ENCODE measurements at places on chromosomes 2 and 18.

DNA sequence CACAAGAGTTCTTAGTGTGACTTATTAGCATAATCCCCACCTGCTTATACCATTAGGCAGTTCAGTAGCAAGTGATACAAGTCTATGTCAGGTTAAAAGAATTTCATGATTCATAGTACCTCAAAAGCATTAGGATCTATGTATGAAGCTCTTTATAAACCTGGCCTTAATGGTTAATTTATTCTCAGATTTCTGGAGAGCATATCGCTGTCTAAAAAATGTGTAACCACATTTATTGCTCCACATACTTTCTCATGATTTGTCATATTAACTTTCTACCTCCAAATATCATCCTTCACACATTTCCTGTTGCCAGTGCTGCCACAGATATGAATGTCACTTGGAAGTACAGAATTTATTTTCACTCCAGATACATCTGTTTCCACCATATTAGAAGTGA is 332.8 kb upstream of the MAP2 start:
- DNase-seq = no peak

DNA sequence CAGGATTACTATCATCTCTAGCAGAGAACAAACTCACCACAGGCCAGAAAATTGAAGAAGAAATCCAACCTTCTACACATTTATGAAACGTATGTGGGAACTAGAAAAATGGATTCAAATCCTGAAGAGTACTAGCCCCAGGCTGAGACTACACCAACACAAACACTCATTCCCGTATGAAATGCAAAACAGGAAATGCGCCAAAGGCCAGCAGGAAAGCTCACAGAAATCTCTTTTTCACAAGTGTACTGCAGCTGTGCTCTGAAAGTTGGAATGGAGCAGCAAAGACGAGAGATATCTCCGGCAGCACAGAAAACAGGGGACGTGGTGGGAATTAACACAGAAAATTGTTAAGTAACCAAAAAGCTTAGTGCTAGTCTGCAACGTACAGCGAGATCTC is 913.5 kb downstream of the TDRD15 start:
- DNase-seq = peak; percentile 89

GRCh38 chr2:233430081-233430480 is 75.8 kb downstream of the DGKD start:
- no peak for DNase-seq

GRCh38 chr2:206108713-206109112 is 22.7 kb upstream of the INO80D start:
- no peak for DNase-seq

- DNase-seq = no peak
Measured at GRCh38 chr2:205904873-205905272, 181.1 kb downstream of the INO80D start.

- DNase-seq = no peak
Measured at GRCh38 chr2:103265521-103265920, 503.7 kb downstream of the TMEM182 start.

- no peak for DNase-seq
Measured at GRCh38 chr2:174585657-174586252, 11.8 kb downstream of the WIPF1 start.

- DNase-seq = no peak
Measured at GRCh38 chr2:176514805-176515500, 245.7 kb downstream of the MTX2 start.

DNA sequence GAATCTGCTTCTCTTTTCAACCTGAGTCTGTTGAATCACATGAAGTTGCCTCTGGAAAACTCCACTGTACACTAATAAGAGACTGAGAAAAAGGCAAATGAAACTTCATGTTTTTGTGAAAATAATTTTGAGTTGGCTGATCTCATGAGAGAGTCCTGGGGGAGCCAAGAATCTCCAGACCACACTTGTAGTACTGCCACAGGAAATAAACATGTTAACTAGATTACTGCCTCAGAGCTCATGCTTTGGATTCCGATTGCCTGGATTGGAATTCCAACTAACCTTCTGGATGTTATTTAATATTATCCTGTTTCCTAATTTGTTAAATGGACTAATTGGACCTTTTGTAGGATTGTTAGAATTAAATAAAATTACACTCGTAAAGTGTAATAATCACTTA is 25.2 kb downstream of the NUP35 start:
- DNase-seq = peak; percentile 29

DNA sequence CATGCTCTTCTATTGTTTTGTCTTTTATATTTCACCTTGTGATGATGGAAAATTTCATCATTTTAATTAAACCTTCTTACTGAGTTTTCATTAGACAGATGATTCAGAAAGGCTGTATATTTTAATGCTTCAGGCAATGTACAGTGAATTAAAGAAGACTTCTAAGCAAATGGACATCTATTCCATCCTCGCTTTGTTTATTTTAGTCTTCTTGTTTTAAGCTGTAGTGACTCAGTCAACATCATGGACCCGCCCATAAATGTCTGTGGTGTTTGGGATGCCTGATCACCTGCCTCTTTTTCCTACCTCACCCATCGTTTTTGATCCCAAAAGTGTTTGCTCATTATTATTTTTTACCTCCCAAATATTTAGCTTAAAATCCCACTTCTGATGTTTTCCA is 43.1 kb downstream of the KYNU start:
- no peak for DNase-seq

GRCh38 chr18:22468554-22468891 is 50.8 kb upstream of the CTAGE1 start:
- no peak for DNase-seq

- no peak for DNase-seq
Measured at GRCh38 chr18:34844732-34845459, 134.8 kb downstream of the DTNA start.

- no peak for DNase-seq
Measured at GRCh38 chr18:37617623-37618022, 52.0 kb upstream of the CELF4 start.

DNA sequence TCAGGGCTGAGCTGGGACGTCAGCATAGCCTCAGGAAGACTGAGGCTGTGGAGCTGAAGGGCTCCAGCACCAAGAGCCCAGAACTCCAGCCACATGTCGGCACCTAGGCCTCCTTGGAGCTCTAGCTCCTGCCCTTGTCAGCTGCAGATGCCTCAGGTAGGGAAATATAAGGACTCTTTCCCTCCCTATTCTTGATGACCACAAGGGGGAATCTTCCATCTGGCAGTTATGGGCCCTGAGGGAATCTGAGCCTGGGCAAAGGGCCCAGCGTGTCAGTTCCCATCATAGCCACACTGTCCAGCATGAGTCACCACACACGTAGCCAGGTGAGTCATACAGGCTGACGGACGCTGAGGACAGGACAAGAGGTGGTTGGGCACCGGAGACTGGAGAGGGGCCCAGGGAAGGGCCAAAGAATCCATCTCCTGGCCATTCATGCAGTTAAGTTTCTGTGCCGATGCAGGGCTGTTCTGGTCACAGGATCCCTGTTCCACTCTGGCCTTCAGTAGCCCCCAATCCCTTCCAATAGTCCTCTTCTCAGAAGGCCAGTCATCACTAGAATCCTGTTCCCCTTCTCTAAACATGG is 1.8 kb downstream of the MPV17 start:
- peak; percentile 89 for DNase-seq

DNA sequence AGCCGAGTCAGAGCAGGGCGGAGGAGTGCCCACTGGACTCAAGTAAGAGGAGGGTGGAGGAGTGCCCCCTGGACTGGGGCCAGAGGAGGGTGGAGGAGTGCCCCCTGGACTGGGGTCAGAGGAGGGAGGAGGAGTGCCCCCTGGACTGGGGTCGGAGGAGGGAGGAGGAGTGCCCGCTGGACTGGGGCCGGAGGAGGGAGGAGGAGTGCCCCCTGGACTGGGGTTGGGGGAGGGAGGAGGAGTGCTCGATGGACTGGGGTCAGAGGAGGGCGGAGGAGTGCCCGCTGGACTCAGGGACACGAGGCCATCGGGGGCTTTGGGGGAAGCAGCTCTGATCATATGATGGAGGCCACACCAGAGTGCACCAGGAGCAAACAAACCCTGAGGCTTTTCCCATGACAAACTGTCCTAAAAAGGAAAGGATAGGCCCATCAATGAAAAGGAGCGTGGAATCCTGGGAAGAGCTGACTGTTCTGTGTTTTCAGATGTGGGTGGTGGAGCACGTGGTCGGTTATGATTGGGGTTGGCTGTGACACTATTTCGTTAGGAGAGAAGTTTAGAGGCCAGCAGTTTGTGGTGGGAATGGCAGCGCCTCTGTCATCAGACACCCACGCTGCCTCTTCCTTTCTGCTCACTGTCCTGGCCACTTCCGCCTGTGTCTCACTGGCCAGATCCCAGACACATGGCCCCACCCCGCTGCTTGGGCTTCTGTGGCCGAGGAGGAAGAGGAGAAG is 24.5 kb upstream of the HPCAL1 start:
- DNase-seq = peak; percentile 57

GRCh38 chr2:85215448-85216401 is 82.5 kb downstream of the TCF7L1 start:
- peak; percentile 83 for DNase-seq

DNA sequence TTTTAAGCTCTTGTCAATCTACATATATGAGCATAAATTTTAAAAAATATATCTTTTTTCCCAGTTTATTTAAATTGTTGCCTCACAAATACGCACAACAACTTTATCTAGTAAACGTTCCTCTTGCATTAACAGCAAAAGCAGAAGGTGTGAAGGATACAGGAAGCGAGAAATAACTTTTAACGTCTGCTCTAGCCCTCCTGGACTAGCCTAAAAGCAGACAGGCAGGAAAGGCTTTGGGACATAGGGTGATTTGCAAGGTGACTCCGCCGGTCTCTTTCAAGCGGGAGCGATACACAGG is 434 bp upstream of the DUSP19 start:
- DNase-seq = no peak

GRCh38 chr18:36028859-36029258 is 38.5 kb downstream of the RPRD1A start:
- DNase-seq = no peak

- peak; percentile 87 for DNase-seq
Measured at GRCh38 chr2:43391878-43392215, 165.4 kb upstream of the ZFP36L2 start.

DNA sequence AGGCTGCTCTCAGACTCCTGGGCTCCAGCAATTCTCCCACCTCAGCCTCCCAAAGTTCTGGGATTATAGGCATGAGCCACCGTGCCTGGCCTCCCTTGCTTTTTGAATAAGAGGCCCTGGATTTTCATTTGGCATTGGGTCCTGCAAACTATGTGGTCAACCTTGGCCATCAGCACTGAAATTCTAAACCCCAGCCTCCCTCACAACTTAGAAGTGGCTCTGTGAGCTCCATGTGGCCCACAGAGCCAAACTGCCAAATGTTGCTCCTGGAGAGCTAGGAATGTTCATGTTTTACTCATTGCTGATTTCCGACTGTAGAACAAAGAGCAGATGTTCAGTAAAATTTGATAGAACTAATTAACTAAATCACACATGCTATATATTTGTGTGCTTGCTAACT is 210.6 kb upstream of the AGAP1 start:
- no peak for DNase-seq

DNA sequence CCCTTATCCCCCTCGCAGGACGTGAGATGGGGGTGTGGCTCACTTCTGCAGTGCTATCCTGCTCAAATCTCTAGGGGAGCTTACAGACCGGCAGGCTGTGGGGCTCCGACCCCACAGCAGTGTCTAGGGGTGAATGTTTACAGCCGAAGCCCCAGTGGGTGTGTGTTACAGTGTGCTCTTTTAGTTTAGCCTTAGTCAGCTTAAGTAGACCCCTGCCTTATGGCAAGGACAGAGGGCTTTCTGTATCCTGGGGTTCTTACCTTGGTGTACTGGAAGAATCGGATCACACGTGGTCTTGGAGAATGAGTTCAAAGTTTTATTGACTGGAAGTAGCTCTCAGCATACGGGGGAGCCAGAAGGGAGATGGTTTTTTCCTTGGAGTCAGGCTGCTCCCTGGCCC is 348.2 kb upstream of the GYPC start:
- no peak for DNase-seq

- no peak for DNase-seq
Measured at GRCh38 chr2:56705713-56706112, 521.9 kb downstream of the CCDC85A start.

GRCh38 chr2:26585966-26586365 is 55.2 kb downstream of the CIB4 start:
- no peak for DNase-seq

DNA sequence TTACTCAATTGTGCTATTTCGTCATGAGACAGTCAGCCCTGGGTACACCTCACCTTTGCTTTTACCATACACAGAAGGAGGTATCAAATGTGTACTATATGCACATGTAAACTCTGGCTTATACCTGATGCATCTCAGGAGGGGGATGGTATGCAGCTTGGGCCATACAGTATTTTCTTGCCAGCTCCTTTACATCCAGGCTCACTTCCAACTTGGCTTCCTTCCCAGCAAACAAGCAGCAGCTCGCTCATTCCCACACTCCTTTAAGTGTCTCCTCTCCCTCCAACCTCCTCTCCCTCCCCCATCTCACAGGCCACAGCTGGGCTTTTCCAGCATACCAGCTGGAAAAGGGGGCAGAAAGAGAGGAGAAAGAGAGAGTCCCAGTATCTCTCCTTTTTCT is 9.6 kb downstream of the MARCHF4 start:
- peak; percentile 83 for DNase-seq

DNA sequence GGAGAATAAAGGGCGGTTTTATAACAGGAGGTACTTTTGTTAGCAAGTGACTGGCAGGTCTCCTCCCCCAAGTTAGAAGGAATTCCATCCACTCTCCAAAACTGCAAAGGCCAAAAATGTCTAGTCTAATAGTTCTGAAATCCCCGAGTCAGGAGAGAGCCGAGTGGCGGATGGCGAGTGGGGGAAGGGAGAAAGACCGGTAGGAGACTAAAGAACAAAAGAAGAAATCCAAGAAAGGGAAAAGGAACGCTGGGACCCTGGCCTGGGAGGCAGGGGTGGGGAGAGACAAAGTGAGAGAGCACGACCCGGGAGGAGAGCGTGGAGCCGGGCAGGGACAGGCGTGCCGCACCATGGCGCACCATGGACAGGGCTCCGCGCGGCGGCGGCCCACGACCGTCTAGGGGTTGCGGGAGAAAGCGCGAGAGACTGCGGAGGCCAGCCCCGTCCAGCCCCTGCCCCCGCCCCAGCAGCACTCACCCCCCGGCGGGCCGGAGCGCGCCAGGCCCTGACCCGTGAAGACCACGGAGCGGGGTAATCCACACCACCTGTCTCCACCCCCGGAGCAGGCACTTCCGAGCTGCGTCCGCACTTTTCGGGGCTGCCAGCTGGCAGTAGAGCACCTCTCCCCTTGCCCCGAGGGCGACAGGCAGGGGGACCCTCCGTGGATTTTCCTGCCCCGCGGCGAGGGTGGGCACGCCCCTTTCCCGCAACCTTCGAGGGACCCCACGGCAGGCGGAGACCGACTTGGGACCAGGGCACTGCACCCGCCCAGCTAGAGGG is 1.6 kb downstream of the CDH2 start:
- peak; percentile 39 for DNase-seq

DNA sequence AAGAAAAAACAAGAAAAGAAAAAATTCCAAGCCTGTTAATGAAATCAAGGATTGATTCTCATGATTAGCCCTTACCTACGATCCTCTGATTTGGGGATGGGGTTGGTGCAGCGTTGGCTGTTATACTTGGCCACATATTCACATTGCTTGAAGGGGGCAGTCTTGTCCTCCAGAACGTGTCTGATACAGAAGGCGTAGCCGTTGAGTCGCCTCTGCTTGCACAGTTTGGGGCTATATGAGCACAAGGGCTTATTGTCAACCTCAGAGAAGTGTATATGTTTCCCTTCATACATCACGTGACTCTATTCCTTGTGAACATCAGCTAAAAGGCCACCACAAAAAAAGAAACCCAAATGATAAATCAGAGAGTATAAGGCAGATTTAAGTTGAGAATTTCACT is 23.2 kb downstream of the INO80D start:
- no peak for DNase-seq
